ENCODE measurements at places on chromosomes 12 and 14.

GRCh38 chr12:116370886-116371580, 93.5 kb upstream of the MED13L start:
- no peak for DNase-seq

- DNase-seq, result no peak
Observed at GRCh38 chr12:120984351-120984898, 6.1 kb downstream of the HNF1A start.

GRCh38 chr12:111148005-111148404, 220.9 kb downstream of the PHETA1 start:
- no peak for DNase-seq

GRCh38 chr12:38016602-38017001, 300.0 kb upstream of the ALG10B start:
- no peak for DNase-seq
